ENCODE measurements at places on chromosomes 16 and 17.

- DNase-seq: no peak
Observed at GRCh38 chr17:15920758-15921239, 24.1 kb upstream of the ADORA2B start.

DNA sequence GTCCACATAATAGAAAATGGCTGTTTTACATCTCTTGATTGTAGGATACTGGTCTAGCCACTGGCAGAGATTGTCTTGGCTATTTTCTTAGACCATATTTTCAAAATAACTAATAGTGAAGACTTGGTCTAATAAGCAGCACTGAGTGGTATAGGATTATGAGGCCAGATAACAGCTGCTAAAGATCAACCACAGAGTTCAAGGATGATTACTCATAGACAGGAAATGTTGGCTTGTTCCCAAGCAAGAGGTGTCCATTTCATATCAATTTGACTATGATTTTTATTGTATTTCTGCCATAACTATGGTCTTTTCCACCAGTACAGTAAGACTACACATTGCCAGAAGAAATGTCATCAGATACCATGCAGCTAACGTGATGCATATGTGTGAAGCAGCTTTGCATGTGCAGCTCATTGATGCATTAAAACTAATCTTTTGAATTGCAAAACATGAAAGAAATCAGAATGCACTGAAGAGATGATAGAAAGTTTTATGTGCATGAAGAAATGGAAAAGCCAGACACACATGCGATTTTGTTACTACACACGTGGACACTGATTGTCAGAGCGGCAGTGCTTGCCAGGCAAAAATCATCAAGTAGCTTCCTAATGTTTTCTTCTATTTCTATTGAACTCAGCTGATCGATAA lies 693.3 kb downstream of the CDH11 start:
- no peak for DNase-seq

DNA sequence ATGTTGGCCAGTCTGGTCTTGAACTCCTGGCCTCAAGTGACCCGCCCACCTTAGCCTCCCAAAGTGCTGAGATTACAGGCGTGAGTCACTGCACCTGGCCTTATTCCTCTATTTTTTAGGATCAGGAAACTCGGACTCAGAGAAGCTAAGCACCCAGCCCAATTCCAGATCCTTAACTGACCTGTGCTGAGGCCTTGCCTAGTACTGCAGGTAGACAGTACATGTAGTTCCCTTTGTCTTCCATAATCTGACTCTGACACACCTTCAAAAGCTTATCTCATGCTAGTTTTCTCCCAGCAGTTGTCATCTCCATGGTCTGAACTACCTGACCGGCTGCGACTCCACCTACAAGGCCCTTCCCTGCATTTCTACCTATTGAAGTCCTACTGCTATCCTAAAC lies 65.7 kb upstream of the AXIN2 start:
- DNase-seq: no peak

- DNase-seq: no peak
Observed at GRCh38 chr17:44863061-44863918, 15.6 kb downstream of the HIGD1B start.

DNA sequence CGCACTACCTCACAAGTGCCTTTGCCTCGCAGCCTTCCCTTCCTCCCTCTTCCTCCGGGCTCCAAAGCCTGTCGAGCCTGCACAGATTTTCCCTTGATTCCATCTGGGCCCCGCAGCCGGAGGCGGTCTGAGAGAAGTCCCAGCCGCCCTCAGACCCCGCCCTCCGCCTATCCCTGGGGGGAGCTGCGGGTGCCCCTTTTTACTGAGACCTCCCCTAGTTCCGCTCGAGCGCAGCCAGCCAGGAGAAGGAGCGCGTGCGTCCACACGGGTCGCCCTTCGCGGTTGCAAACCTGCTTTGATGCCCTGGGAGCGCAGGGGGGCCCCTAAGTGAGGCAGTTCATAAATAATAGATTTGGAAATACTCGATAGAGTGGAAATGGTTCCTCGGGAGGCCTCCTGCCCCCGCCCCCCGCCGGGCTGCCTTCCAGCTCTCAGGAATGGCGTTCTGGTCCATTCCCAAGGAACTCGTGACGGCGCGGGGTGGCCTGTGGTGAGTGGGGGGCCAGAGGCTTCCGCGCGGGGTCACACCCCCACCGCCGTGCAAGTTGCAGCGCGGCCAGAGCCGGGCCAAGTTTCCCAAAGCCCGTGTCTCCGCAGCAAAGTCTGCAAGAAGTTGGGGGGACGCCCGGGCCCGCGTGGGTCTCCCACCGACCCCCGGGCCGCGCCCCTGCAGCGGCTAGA lies 610 bp downstream of the C16orf74 start:
- no peak for DNase-seq

DNA sequence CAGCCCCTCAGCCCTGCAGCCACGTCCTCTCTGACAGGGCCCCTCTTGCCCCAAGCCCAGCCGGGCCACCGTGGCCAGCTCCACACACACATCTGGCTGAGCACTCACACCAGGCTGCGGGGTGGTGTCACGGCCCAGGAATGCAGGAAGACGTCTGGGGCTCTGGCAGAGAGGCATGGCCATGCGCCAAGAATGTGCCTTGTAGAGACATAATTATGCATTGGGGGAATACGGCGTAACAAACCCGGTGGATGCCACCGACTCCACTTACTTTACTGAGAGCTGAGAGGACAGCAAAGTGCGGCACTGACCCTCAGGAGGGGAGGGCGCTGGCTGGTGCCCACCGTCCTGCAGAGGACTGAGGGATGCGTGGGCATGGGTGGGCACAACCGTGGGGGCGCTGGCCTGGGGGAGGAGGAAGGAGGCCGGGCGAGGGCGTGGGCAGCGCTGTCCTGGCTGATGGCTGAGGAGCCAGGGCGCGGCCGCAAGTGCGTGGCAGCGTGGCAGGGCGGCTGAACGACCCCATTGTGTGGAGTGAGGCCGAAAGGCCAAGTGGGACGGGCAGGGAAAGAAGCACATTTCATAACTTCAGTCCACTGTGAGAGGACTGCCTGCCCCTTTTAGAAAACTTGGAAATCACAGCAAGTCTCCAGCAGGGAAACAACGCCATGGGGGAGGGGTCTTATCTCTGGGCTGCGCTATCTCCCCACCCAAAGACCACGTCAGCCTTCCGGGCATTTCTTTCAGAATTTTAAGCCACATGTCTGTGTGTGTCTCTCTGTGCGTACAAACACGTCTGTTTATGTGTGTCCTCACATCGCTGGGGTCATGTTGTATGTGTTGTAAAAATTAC lies 30.6 kb downstream of the METRNL start:
- DNase-seq: peak; percentile 86

DNA sequence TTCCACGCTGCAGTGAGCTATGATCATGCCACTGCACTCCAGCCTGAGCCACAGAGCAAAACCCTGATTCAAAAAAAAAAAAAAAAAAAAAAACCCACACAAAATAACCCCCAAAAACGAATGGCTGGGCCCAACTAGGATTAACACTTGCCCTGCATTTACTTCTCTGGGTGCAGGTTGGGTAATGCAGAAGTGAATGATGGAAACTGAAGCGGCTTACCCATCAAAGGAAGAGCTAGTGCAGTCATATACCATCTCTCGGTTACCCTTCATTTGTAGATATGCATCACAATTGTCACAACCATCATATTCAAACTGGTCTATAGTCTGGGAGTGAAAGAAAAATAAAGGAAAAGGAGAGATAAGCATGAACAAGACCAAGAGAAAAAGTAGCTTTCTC lies 819 bp downstream of the SUPT4H1 start:
- no peak for DNase-seq

DNA sequence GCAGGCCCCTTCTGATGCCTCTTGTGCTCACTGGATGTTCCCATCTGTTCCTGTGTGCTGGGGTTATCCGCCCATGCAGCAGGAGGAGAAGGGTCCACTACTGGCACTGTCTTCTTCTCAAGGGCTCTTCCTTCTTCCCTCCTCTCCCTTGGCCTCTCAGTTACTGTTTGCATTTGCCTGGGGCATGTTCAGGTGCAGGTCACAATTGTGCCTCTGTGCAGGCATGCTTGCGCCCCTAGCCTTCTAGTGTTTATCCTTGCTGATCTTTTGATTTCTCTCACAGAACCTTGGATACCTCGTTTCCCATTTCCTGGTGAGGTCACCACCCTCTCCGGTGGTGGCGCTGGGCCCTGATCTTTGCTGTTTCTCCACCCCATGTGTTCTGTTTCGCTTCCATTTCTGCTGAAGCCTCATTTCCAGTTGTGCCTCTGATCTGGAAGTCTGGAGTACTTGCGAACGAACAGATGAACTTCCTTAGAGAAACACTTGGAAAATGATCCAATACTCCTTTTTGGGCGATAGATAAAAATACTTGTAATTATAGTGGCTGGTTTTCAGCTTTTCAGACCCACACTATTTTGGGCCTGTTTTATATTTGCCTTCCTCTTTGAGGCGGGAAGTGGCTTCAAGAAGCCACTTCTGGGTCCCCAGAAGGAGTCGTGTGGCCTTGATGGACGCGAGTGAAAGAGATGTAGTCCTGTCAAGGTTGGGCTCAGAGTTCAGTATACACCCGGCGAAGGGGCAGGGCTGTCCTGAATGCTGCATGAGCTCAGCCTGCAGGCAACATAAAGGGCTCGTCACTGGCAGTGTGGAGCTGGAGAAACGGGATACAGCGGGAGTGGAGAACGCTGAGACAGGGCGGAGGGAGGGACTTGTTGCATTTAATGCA lies 312.9 kb downstream of the SNX29 start:
- no peak for DNase-seq

DNA sequence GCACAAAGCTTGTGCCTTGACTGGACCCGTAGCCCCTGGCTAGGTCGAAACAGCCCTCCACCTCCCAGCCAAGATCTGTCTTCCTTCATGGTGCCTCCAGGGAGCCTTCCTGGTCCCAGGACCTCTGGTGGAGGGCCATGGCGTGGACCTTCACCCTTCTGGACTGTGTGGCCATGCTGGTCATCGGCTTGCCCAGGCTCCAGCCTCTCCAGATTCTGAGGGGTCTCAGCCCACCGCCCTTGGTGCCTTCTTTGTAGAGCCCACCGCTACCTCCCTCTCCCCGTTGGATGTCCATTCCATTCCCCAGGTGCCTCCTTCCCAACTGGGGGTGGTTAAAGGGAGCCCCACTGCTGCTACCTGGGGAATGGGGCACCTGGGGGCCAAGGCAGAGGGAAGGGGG lies 3.5 kb downstream of the CTRL start:
- no peak for DNase-seq

DNA sequence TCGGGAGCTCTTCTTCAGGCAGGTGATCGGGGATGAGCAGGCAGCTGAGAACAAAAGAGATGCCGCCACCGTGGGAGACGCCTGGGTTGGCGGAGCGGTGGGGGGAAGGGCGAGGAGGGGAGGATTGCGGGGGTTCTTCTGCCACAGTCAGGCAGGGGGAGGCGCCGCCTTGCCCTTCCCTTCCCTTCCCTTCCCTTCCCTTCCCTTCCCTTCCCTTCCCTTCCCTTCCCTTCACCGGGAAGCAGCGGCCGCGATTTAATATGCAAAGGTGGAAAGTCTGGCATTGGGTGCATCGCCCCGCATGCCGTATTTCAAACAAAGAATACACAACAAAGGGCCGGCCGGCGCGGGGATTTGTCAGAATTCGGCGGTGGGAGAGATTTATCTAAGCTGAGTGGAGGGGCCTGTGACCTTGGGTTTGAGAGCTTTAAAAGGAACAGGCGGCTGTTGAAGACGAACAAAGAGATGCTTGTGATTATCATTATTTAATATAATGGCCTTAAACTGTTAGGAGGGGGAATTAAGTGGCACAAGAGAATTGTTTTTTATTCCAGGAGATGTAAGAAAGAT lies 262.3 kb upstream of the TNRC6C start:
- DNase-seq: no peak

DNA sequence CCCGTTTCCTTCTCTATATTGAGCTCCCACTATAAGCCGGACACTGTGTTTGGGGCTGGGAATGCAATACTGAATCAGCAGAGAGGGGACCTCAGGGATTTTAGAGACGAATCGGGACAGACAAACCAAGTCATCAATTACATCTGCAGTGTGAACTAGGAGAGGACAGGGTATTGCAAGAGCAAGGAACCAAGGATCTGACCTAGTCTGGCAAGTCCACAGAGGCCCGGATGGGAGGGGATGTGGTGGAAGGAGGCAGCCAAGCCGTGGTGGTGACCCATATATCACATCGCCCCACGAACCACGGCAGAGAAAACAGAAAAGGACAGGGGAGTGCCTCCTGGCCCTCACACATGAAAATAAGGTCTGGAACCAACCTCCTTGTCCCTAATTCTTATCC lies 28.1 kb upstream of the NXPH3 start:
- DNase-seq: no peak

DNA sequence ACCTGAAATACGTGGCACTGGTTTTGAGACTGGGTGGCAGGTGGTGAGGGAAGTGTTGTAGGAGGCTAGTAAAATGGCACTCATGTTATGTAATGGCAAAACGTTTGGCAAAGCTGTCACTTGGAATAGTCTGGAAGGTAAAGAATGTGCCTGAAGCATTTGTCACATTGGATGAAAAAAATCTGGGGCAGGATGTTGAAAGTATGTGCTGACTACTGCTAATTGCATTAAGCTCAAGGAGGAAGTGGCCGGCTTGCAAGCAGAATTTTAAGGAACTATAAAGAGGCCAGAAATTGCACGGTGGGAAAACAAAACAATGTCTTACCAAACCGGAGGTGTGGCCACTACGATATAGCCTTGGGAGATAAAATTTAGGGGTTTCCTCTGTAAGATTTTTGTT lies 26.6 kb upstream of the NLRP1 start:
- no peak for DNase-seq

- no peak for DNase-seq
Observed at GRCh38 chr17:50328363-50329325, 17.3 kb upstream of the XYLT2 start.

- DNase-seq: no peak
Observed at GRCh38 chr17:64171041-64171440, 41.1 kb upstream of the ERN1 start.

DNA sequence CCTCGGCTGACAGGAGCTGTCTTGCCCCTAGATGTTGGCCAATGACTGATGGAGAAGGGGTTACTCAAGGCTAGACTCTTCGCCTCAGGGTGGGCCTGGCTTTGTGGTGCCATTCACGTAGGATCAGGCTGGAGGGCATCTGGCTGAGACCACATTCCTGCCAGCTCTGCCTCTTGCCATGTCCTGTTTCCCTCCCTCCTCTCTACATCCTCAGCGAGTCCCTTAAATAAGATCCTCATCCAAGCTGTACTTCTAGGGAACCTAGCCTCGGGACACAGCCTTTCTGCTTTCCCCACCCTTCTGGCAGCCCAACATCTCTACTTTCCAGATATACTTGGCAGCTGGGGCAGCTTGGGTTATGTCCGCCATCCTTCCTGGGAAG lies 27.9 kb upstream of the EFCAB13 start:
- DNase-seq: no peak
